ENCODE measurements at places on chromosomes 5 and 9.

- DNase-seq, result no peak
These were observed 166.9 kb upstream of the SPRY4 start for GRCh38 chr5:142491679-142492078.

DNA sequence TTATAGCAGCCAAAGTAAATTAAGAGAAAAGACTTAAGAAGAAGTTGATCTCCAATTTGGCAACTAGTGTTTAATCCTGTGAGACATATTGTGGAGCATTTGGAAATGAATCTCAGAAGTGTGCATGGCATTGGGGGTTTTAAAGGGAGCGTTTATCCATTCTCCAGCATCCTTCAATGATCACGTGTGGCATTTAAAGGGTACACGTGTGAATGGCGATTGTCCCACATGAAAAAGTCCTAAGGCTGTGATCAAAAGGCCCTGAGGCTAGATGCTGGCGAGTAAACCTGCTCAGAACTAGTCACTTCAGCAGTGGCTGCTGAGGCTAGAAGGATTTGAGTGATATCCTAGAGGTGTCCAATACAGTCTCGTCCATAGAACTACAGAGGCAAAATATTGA, 315.6 kb upstream of the CDH9 start:
- no peak for DNase-seq

DNA sequence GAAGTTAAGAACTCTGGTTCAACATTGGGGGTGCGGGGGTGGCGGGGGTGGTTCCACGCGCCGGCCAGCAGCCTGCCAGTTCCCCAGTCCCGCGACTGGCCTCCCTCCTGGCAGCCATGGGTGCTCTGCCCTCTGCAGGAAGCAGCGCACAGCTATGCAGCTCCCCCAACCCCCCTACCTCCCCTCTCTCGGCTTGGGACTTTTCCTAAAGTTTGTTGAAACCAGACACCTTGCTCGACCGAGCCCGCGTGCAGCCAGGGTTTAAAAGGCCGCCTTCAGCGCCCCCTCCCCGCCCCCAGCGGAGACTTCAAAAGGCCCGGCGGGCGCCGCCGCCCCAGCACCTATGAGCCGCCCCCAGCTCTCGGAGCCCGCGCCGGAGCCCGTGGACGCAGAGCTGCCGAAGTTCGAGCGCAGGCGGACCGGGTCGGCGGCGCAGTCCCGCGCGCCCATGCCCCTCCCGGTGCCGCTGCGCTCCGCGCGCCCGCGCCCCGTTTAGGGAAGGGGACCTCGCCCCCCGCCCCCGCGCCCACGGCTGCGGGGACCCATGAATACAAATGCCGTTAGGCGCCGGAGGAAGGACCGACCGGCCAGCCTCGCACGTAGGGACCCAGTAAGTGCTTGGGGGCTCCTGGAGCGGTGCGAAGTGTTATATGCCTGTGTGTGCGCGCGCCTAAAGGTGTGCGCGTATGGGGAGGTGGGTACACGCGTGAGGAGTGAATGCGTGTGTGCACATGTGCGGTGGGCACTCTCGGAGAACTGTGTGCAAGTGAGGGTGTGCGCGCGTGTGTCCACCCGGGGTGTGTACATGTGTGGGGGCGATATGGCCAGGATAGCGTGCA, 1.4 kb upstream of the COL27A1 start:
- DNase-seq, result no peak

GRCh38 chr9:70609542-70610286, 195.3 kb upstream of the KLF9 start:
- DNase-seq, result no peak

GRCh38 chr5:321230-321725, at the start of gene AHRR:
Gene AHRR, plus strand, starts transcription at chr5:321714. Its CDS starts 22,189 bp downstream, at chr5:343903.
- DNase-seq, result peak; percentile 66

DNA sequence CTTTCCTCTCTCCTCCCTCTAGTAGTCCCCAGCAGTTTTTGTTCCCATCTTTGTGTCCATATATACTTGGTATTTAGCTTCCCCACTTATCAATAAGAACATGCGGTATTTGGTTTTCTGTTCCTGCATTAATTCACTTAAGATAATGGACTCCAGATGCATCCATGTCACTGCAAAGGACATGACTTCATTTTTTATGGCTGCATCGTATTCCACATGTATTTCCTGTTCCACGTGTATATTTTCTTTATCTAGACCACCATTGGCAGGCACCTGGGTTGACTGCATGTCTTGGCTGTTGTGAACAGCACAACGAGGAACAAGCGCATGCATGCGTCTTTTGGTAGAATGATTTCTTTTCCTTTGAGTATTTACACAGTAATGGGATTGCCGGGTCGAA, 6.2 kb downstream of the ZNF79 start:
- no peak for DNase-seq
